ENCODE measurements at places on chromosomes 1 and 21.
A peak's percentile ranks its signal among the peaks of the same experiment; 100 is the strongest.

DNA sequence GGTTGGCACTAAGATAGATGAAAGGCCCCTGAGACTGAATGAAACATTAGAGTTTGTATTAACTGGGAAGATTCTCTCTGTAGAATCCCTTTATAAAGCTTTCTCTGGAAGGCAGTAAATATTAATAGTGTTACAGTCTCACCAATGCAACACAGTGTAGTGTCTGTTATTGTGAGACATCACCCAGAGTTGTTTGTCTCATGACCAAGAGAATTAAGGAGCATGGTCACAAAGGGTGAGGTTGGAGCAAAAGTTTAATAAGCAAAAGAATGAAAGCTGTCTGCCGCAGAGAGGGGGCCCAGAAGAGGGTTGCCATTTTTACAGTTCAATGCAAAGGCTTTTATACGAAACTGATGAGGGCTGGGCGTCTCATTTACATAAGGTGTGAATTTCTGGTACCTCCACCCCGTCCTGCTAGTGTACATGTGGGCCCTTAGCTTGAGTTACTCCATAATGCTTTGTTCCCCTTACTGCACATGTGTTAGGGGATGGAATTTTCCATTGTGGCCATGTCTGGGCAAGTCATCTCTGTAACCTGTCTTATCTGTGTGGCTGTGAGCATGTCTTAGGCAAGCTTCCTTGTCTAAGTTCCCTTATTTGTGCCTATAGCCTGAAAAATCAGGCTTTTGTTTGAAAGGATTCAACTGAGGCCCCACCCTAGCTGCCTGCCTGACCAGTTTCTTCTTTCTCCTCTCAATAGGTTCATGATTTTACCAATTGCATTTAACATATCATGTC, 184.1 kb downstream of the RASAL2 start:
- no peak for DNase-seq

DNA sequence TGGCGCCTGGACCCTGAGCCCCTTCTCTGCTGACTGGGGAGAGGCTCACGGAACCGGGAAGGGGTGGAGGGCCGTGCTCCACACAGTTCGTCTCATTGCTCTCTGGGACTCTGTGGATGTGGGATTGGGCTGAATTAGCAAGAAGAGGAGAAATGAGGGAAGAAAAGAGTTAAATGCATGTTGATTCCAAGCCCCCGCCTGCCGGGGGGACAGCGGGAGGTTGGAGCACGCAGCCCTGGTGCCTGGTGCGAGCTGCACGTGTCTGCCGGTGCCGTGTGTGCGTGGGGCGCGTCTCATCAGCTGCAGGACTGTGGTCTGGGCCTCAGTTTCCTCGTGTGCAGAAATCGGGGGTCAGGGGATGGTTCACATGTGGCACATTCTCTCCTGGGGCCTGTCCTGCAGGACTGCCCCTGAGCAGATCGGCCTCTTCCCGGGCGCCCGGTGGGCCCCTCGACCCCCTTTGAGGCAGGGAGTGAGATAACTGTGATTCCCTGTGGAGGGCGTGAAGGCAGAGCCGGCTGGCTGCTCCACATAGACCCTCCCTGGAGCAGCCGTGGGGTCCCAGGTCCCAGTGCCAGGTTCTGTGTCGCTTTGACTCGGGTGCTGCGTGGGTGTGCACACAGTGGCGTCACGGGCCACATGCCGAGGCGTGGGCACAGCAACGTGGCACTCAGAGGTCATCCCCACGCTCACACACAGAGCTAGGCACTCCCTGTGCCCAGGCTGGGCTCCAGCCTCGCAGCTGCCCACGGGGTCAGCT, 11.4 kb downstream of the SAMD11 start:
- no peak for DNase-seq

- DNase-seq = peak; percentile 32
These were observed 10.1 kb downstream of the DIPK1A start for GRCh38 chr1:92951141-92951582.

- no peak for DNase-seq
These were observed 246.4 kb downstream of the MATN1 start for GRCh38 chr1:30476911-30477459.

DNA sequence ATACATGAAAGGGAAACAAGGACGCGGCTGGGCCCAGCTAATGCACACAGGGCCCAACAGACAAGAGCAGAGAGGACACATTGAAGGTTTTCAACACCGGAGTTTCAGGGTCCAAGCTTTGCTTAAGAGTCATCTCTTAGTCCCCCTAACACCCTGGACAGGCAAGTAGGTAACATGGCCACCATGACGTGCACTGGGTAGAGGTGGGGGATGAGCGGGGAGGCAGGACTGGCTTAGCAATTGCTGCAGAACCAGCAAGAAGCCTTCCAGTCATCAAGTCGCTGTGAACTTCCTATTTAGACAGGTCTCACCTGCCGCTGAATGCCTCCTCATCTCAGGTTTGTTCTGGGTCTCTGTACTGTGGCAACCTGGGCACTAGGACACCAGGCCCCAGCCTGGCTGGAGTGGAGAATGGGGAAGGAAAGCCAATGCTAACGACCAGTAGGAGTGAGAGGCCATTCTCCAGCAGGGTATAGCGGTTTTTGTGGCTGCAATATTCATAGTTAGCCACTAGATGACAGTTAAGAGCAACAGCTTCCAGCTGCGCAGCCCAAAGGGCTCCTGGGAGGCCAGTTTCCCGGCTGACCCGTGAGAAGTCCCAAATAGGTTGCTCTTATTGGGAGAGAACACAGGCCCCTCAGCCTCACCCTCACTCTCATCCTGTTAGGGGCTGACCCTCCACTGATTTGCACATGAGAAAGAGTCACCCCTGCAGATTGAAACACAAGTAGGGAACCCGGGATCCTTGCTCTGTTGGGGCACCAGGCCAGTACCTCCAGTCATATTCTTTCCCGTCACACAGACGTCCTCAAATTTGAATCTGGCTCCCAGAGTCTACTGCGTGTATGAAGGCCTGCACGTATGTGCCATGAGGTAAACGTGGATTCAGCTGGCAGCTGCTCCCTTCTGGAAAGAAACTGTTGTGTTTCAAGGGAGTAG, 6.0 kb upstream of the PIGC start:
- peak; percentile 88 for DNase-seq

DNA sequence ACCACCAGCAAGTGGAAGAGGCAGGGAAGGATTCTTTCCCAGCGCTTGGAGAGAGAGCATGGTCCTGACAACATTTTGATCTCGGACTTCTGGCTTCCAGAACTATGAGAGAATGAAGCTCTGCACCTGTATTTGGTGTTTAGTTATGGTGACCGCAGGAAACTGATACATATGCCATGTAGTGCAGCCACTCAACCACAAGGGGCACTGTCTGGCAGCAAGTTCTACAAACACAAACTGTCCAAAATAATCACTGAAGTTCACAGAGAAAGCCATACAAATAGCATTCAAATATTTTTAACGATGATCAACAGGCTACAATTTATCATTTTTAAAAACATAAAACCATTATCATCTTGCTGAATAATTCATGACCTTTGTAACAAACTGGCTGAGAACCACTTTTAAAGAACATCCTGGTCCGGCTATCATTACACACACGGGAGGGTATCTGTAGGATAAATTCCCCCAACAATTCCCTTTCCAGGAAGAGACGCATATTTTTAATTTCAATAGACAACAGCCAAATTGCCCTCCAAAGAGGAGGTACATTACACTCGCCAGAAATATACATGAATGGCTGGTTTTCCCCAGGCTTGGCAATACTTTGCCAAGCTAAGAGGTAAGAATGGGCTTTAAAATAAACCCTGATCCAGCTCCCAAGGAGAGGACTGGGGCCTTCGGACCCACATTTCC, 9.2 kb upstream of the CBR3 start:
- peak; percentile 46 for DNase-seq

DNA sequence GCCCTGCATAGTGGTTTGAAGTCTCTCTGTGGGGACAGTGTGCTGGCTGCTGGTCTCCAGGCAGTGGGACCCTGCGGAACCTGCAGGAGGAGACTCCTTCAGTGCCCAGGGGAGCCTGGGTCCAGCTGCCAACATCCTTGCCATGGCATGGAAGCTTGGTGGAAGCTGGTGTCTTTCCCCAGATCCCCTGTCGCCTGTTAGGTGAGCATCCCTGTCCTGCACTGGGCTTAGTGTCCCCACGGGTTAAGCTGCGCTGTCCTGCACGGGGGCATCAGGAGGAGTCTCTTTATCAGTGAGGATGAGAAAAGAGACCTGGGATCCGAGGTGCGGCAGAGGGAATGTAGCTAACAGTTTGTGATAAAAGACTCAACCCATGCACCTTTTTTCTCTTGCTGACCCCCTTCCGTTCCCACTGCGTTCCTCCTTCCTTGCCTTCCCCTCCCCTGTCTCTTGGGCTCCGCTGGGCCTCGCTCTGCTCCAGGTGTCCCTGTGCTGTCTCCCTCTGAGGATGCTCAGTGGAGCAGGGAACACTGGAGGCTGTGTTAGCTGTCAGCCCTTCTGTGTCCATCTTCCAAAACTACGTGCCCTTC, 59.3 kb downstream of the SLC37A1 start:
- no peak for DNase-seq

DNA sequence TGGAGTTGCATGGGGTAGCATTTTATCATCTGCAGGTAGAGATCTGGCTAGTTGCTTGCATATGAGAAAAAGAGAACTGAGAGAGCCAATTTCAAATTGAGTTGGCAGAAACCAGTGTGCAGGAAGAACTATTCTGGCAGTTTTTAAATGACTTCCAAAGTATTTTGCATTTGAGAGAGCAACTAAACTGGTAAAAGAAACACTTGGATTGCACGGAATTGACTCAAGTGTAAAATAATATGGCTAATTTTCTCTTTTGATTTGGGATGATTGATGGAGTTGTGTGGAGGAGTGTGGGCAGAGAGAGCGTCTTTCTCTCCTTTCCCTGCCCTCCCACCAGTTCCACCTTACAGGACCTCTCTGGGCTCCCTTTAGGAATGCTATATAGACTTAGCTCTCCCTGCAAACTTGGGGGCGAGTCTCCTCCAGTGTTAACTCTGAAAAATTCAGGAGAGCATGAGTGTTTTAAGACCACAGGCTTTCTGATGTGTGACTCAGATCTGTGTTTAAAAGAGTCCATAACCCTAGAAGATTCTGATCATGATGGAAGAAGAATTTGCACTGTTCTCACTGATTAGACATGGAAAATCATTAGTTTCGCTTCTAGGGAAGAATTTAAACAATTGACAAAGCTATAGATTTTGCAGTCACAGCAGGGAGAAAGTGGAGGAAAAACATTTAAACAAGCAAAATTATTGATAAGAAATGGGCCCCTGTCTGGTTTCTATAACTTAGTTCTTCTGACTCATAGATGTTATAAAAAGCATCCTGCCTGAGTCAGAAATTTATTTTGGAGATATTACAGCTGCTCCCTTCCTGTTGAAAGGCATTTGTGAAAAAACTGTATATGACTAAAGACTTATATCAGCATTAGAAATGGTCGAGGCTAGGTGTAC, 24.9 kb upstream of the CTBS start:
- no peak for DNase-seq

DNA sequence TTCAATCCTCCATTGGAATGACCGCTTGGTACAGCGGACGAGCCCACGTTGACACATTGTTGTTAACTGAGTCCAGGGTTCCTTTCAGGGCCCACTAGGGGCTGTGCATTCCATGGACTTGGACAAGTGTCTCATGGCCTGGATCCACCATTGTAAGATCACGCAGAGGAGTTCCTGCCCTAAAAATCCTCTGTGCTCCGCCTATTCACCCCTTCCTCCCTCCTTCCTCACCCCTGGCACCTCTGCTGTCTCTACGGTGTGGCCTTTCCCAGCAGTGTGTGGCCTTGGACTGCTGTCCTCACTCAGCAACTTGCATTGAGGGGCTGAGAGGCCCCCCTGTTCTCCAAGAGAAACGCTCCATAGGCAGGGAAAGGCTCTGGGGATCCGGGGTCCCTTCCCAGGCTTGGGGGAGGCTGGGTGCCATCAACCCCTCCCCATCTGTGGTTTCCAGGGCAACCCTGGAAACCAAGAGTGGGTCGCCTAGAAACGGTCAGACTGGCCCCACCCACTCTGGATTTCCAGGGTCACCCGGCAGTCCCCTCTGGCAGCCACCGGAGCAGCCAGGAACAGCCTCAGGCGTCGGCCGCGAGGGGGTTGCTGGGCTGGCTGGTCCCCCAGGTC, 50.9 kb downstream of the MEGF6 start:
- no peak for DNase-seq

DNA sequence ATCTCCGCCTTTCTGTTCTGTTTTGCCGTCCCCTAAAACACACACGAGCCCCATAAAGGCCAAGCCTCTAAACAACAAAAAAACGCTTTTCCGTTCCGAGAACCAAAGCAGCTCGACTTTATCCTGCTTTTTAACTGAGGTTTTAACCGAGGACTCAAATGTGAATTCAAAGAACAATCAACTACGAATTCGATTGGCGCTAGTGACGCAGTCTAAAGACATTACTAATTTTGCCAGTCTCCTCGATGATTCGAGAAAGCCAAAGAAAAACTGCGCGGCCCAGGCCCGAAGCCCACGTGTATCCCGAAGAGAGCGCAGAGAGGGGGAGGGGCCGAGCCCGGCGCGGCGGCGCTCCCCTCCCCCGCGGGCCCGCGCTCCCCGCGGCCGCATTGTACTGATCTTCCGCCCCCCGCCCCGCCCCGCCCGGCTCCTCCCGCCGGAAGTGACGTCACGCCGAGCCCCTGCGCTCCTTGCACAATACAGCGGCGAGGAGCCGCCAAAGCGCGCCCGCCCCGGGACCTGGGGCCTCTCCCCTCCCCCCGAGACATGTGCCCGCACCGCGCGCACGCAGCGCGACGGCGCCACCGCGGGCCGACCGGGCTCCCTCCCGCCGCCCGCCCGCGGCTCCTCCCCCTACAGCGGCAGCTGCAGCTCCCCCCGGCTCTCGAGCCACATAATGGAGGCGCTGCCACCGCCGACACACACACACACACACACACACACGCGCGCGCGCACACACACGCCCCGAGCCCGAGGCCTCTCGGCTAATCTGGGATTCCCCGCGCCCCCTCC, 1.4 kb downstream of the HNRNPU start:
- peak; percentile 89 for DNase-seq

DNA sequence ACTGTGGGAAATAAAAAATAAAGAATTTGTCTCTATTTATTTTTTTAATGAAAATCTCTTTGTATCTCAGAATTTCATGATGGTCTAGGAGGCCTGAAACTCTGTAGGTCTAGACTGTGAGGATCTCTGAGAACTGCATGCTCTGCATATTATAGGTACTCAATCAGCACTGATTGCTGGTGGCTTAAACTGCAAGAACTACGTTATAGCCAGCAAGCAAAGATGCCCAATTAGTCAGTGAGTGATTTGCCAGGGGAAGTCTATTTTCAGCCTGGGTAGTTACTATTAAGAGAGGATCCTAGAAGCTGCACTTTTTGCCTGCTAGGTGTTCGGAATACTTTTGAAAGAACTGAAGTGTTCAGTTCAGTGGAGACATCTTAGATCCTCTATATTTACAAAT, 87.4 kb downstream of the GPR52 start:
- DNase-seq = no peak

DNA sequence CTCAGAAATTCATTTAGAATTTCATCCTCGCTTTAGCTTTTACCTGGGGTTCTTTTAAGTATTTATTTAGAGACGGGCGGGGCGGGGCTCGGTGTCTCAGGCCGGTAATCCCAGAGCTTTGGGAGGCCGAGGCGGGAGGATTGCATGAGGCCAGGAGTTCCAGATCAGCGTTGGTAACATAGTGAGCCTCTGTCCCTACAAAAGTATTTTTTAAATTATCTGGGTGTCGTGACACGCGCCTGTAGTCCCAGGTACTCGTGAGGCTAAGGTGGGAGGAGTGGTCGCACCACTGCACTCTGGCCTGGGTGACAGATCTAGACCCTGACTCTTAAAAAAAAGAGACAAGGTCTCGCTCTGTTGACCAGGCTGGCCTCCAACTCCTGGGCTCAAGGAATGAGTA, 942 bp upstream of the RSBN1 start:
- DNase-seq = no peak

- DNase-seq = no peak
These were observed 141.1 kb upstream of the SAMSN1 start for GRCh38 chr21:14687268-14687625.

GRCh38 chr1:219581344-219581743, 31.6 kb downstream of the ZC3H11B start:
- peak; percentile 23 for DNase-seq
